ENCODE measurements at places on chromosomes 16 and 17.
A peak's percentile ranks its signal among the peaks of the same experiment; 100 is the strongest.

- peak; percentile 54 for DNase-seq
These were observed at the start of gene SPN for GRCh38 chr16:29663016-29663806. SPN (plus strand) TSS chr16:29663247; CDS start chr16:29663729, 482 bp downstream.

- DNase-seq: no peak
These were observed 17.7 kb downstream of the SGCA start for GRCh38 chr17:50183421-50183994.

DNA sequence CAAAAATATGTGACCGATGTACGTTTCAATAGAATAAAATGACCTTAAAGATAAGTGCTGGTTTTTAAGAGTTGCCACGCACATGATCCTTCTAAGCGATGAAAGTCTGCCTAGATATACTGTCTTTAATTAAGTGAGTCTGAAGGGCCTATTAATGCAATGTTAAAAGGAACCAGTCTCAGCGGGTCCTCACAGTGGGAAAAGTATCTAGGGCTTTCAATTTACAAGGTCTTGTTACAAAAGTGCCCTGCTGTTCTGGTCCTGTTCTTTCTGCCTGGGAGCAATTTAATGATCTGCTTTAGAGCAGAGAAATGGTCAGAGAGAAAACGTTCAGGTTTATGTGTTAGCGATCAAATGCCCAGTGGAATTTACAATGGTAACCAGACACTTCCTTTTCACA, 864.0 kb downstream of the KCNJ2 start:
- DNase-seq: no peak

GRCh38 chr17:42283241-42284023, 4.9 kb upstream of the STAT5A start:
- DNase-seq: peak; percentile 1

DNA sequence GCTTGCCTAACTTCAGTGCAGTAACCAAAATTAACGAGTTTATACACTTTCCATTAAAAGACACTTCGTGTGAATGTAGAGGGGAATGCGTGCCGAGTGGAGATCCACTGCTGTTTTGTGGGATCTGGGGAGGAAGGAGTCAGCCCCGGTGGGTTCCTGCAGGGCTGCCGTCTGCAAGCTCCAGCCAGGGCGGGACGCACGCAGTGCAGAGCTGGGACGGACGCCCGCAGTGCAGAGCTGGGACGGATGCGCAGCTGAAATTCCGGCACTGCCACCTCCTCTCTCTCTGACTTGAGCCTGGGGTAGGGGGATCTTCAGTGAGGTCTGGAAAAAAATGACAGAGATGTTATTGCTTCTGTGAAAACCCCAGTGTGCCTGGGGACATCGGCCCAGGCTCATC, 16.5 kb upstream of the ZC3H18 start:
- DNase-seq: no peak

DNA sequence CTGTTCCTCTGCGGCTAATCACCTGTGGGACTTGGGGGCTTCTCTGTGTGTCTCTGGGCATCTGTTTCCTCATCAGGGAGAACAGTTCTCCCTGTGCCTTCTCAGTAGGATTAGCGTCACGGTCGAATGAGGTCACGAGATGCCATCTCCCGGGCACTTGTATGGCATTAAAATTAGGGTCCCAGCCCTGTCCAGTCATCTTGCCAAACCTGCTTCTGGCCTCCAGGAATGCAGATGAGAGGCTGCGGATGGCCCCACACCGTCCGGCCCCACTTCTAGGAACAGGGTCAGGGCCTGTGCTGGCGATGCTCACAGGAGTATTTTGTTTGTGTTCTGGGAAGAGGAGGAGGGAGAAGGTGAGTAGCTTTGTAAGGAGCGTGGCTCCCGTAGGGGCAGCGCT, 58.5 kb downstream of the OR1D5 start:
- DNase-seq: no peak

- no peak for DNase-seq
These were observed 605 bp downstream of the MRTFB start for GRCh38 chr16:14071576-14072271.

GRCh38 chr17:36755586-36755985, 154.2 kb downstream of the MRM1 start:
- peak; percentile 58 for DNase-seq

GRCh38 chr16:29804455-29805231, 1.7 kb upstream of the MAZ start:
- DNase-seq: no peak

GRCh38 chr16:73499276-73499675, 451.3 kb upstream of the ZFHX3 start:
- no peak for DNase-seq

DNA sequence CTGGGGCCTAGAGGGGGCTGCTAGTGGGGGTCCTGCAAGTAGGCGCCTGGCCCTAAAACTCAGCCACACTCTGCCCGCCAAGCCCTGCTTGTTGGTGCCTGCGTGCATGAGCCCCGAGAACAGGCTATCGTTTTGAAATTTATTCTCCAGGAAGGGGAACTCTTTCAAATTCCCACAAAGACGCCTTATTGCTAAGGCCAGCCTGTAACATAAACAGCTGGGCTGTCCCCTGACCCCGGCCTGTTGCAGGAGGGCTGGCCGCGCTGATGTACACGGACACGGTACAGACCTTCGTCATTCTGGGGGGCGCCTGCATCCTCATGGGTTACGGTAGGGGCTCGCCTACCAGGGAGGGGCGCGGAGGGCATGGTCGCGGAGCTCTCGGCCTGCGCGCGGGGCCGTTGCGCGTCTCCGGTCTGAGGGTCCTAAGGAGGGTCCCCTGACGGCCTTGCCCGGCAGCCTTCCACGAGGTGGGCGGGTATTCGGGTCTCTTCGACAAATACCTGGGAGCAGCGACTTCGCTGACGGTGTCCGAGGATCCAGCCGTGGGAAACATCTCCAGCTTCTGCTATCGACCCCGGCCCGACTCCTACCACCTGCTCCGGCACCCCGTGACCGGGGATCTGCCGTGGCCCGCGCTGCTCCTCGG, 4.3 kb downstream of the SLC5A2 start:
- no peak for DNase-seq

GRCh38 chr16:88697831-88698615, 8.2 kb downstream of the RNF166 start:
- no peak for DNase-seq

All from activated CD4-positive, alpha-beta T cell treated with anti-CD3 and anti-CD28 coated beads for 48 hours (primary cell).